Glutamatergic neuron (in vitro differentiated cells): ENCODE measurements at places on chromosomes 11 and 22. TPM values are rescaled to one million over a fixed set of nuclear protein-coding genes. Genes with fewer than 3 reads are reported as not detected.

ARHGAP8 gene
- total RNA-seq: 0.59 TPM

DNA sequence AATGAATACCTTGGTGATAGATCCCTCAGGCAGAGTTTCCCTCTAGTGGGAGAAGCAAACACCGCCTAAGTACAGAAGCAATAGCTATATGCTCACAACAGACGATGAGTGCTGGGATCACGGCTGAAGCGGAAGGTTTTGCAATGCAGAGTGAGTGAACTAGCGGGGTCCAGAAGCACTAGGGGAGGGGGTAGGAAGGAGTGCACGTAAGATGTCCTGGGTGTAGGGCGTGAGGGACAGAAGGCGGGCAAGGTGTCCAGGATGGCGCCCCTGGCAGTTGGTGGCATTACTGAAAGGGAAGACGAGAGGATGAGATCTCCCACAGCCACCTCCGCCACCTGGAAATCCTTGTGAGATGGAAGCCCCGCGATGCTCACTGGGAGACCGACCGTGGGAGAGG lies 81.0 kb downstream of the ETS1 start:
- no peak for DNase-seq

DNA sequence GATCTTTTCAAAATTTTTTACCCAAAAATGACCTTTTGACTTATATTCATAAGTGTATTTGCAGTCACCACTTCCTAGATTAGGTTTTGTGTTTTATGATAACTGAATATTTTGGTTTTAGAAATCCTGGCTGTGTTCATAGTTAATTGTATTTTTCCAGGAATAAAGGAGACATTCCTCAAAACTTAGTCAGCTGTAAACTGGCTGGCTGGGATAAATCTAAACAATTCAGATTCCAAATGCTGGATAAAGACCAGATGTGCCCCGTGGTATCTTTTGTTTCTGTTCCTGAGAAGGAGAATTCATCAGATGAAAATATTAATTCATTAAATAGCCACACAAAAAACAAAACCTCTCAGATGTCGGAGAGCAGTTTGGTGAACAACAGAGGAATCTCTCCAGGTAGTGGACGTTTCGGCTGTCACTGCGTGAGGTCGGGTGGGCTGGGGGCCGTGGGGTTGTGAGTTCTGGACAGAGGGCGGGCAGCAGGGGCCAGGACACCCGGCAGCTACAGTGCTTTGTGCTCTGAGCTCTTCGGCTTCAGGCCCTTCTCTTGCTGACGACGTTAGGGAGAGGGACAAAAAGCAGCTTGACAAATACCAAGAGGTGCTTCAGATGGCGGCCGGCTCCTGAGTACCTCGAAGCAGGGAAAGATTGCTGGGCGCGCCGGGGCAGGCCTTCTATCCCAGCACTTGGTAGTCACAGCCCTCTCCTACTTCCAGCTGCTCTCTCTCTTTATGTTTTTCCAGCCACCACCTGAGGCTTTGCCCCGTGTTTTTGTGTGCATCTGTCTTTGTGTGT lies 24.6 kb downstream of the MOV10L1 start:
- no peak for DNase-seq

DNA sequence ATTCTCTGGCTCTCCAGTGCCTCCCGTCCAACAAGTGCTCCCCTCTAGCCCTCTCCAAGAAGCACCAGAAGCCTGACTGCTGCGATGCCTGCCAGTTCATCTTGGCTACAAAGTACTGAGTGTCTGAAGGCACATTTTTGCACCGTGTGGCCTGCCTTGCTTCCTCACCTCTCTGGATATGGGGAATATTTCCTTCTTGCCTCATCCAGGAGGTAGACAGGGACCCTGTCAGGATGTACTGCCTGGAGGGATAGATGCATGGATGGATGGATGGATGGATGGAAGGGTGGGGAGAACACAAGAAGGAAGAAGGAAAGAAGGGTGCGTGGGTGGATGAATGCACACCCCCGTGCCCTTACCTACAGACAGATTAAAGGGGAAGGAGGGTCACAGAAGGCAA lies 27.6 kb downstream of the KCTD17 start:
- DNase-seq: no peak
